ENCODE measurements at places on chromosomes 1 and 21. TPM values are rescaled to one million over a fixed set of nuclear protein-coding genes. Genes with fewer than 3 reads are reported as not detected.

HTR6 gene
- total RNA-seq = not detected

APCS gene
- total RNA-seq = not detected

YOD1 gene
- total RNA-seq = 5.7 TPM

TDRKH gene
- total RNA-seq = 5.7 TPM

ADORA1 gene
- 9.4 TPM for total RNA-seq

KCNT2 gene
- total RNA-seq = 0.85 TPM

LCE3B gene
- total RNA-seq = not detected

TTLL10 gene
- total RNA-seq = 0.26 TPM

TOR3A gene
- total RNA-seq = 11.4 TPM

TMEM82 gene
- not detected for total RNA-seq

DNA sequence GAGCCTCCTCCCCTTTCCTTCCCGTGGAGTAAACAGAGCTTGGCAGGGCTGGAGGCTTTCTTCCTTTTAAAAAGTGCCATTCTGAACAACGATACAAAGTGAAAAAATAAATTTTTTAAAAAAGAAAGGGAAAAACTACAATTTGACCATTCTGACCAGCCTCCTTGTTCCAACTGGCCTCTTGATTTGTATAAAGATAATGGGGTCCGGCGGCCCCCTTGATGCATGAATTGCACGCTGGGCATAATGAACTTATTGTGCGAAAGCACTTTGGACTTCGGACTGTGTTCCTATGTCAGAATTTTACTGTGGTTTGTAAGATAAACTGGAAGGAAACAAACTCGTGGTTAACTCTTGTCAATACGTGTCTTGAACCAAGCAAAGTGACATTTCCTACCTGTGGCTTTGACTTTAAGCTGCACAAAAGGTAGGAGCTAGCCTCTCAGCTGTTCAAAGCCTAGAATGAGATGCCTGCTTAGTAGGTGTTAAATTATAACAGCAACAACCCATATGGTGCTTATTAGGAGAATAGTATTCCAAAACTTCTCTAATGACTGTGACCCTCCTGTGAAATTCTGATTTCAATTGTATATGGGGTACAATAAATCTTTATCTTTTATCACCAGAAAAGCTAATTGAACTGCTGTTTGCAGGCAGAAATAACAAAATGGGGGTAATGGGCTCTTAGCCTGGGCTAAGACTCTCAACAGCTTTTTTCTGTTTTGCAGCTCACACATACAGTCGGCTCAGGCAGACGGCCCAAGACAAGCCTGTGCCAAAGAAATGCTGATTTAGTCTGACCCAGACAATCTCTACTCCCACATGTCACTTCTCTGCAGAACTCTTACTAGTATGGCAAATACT is 9.3 kb downstream of the IRF2BP2 start:
- peak; percentile 37 for DNase-seq

DNA sequence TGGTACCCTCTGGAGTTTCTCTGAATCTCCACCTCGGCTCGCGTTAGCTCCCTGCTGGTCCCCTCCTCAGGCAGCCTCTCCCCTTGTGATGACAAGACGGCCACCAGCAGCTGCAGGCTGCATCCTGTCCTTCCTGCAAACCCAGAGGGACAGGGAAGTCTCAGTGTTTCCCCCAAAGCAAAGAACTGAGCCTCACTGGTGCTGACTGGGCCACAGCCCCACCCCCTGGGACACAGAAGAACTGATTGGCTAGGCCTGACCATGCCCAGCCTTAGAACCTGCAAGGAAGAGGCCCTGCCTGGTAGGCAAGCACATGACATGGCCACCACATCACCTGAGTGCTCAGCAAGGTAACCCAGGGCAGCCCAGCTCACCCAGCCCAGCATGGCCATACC is 34.6 kb downstream of the TMEM51 start:
- DNase-seq = no peak

GRCh38 chr21:27719226-27719625 is 752.3 kb upstream of the ADAMTS5 start:
- no peak for DNase-seq

DNA sequence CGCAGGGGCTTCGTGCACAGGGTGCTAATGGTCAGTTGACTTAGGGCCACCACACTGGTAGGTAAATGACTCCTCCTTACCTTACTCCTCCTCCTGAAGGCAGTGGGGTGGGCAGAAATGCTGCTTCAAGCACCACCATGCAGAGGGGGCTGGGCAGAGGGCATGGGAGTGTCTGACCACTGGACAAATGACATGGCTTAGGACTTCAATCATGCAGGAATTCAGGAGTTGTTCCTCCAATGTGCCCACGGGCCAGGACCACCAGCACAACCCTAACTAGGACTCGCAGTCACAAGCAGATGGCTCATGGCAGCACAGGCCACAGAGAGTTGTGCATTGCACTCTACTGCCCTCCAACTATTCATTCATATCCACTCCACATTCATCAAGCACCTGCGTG is 65.7 kb downstream of the KCND3 start:
- no peak for DNase-seq

GRCh38 chr1:238399558-238399957 is 508.8 kb upstream of the ZP4 start:
- no peak for DNase-seq

DNA sequence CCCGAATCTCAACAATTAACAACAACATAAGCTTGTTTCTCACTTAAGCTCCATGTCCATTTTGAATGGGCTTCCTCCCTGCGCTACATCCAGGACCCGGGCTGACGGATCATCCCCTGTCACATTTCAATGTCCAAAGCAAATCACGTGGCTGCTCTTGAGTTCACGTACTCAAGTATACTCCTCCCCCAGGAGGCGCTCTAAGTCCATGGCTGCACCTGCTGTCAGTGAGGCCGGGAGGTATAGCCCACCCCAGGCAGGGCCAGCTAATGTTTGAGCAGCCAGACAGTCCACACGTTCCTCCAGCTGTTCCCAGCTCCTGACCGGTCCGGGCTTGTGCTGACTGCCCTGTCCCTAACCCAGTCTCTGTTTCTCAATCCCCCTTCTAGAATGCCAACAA is 220.8 kb downstream of the SLC35F3 start:
- no peak for DNase-seq

DNA sequence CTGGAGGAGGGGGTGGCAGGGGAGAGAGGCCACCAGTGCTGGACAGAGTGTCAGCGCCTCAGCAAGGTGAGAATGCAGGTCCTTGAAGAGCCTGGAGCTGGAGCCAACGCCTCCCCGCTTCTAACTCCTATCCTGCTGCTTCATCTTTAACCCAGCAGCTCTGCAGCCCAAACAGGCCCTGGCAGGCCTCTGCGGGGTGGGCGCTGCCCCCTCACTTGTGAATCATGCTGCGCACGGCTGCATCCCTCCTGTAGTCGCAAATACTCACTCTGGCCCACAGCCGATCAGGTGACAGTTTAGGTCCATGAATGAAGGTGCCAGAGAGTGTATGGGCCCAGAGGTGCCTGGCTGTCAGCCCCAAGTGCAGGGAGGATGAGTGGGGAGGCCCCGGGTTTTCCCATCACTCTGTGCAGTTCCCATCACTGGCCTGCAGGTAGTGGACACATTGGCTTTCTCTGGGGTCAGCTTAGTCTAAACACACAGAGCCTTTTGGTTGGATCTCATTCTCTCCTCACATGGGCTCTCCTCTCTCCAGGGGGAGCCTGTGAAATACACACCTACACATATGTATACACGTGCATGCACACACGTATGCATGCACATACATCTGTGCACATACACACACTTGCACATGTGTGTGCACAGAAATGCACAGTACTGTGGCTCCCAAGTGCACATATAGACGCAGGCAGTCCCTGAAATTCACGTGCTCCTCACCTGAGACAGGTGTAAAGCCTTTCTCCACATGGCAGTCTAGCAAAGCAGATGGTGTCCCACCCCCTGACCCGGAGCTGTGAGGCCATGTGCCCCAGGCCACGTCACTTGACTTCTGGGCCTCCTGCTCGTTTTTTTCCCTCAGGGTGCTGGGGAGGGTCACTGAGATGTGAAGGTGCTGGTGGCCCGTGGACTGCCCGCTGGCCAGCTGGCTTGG is 52.0 kb downstream of the TRIM11 start:
- DNase-seq = no peak

DNA sequence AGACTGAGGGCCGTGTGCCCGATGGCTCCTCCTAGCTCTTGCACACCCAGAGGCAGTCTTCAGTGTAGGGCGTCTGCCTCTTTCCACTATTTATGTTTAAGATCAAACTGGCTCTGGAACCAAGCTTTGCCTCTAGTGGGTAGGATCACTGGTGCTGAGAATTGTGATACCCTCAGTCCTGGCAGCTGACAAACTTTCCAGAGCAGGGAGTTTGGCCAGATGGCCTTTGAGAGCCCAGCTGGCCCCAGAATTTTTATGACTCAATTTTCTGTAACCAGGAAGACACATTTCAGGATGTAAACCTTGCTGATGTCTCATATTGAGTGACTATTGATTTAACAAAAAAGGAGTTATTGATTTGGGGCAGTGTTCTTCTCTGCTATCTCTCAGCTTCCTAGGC is 6.7 kb downstream of the COQ8A start:
- no peak for DNase-seq

DNA sequence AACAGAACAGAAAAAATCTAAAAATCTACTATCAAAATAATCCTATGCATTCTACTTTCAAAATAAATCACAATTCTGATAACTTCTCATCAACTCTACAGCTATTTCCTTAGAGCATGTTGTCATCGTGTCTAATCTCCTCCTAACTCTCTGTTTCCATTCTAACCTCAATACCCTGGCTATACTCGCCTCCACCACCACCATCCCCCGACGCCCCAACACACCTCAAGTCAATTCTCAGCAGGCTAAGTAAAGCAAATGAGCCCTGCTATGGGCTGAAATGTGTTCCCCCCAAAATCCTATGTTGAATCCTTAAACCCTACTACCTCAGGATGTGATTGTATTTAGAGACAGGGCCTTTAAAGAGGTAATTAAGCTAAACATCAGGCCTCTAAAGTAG is 34.6 kb downstream of the NRDC start:
- no peak for DNase-seq

- DNase-seq = no peak
These were observed 8.1 kb downstream of the NGF start for GRCh38 chr1:115329965-115330364.

- DNase-seq = no peak
These were observed 102.9 kb downstream of the FASLG start for GRCh38 chr1:172761581-172762486.

- no peak for DNase-seq
These were observed 43.5 kb upstream of the SERPINC1 start for GRCh38 chr1:173960625-173961024.
